ENCODE measurements at places on chromosomes 6 and 20.

- DNase-seq = no peak
Measured at GRCh38 chr6:26432627-26433201, 7.6 kb upstream of the BTN3A3 start.

DNA sequence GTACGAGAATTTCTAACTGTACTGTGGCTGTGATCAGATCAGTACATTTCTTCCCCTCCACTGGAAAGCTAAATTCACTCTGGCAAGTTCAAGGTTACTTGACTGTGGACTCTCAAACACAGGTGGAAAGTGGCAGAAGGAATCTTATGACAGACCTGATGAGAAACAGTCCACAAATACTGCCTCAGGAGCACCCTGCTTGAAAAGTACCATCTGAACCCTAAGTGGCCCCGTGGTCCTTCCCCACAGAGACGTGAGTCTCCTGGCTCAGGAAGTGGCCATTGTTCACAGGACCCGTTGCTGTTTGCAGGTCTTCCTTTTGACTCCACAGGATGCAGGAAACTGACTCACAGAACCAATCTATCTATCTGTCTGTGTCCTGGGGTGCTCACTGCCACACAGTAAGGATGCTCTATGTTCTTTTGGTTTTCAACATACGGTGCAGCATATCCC lies 47.5 kb upstream of the NHSL1 start:
- no peak for DNase-seq

GRCh38 chr20:22160101-22160652 lies 424.2 kb downstream of the FOXA2 start:
- no peak for DNase-seq

GRCh38 chr6:149049230-149049629 lies 268.3 kb upstream of the TAB2 start:
- DNase-seq = no peak

DNA sequence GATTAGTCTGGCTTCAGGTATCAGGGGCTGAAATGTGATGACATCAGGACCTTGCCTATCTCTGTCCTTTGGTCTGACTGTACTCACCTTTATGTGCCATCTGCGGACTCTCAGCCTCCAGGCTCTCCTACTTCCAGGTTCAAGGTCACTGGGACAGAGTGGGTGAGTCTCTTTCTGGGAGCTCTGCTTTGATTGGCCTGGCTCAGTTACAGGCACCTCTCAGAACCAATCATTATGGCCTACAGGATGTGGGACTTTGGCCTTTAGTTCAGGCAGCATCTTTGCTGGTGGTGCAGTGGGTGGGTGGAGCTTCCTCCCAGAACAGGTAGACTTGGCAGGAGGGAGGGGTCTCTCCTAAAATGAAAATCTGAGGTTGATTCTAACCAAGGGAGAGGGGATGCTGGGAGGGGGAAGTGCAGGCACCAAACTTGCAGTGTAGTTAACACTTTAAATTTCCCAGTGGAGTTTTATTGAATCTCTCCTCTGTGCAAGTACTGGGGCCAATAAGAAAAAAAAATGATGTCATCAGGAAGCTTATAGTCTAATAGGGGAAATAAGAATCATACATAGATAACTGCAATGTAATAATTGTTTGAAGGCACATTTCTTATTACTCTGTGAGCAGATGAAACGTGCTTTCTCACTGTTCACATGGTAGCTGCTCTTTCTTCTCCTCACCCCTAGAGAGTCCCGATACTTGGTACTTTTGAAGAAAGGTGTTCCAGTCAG lies 53.4 kb downstream of the SLC24A3 start:
- no peak for DNase-seq

DNA sequence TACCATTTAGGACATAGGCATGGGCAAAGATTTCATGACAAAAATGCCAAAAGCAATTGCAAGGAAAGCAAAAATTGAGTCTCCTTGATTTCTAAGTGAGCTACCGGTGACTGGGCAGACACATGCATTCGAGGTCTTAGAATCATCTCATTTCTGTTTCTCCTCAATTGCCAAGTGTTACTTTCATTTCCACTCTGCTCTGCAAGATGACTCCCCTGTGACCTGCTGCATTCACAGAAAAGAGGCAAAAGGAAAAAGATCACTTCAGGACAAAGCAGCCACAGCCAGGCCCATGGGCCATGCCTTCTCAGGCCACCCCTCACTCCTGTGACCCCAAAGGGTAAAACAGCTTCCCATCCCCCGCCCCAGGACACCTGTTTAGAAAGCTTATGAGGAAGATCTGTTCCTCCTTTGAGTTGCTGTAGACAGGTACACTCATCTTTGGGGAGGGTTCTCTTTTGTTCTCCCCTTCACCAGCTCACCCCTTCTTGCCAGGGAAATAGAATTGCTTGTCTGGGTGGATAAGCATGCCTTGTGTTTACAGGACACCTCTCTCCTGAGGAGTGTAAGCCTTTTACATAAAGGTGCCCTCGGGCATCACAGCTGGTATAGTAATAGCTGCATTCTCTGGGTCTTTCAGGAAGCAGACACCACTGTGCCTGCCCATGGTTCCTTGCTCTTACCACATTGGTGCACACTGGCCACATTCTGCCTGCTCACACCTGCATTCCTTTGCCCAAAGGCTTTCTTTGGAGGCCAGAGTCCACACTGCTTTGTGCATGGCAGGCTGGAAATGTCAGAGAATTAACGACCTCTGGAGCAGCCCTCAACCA lies 105.0 kb downstream of the SLC24A3 start:
- no peak for DNase-seq

DNA sequence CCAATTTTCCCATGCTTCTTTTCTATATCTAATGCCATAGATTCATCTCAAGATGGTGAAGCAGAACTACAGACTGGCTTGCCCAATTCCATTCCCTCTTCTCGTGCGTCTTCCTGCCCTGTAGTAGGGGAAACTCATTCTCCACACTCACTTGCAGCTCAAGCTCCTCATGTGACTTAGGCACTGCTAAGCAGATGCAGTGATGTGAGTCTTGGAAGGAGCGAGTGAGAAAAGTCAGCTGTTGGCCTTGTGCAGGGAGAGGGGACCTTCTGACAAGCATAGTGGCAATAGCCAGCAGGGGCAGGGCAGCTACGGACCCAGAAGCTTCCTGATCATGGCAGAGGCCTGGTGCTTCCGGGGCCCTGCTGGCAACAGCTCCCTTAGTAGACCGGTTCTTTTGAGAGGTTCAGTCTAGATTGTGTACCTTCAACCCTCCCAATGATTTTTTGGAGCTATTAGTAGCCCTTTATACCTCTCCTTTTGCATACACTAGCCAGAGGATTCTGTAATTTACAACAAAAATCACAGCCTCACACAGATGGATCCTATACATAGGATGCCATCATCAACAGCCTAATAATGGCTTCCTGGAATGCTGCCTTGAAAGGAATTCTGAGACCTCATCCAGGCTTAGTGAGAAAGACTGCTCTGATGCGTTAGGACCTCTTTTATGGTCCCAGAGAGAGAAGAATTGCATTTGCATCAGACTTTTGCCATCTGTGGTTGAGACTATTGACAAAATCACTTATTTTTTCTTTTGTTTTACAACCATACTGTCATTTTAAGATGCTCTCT lies 121.5 kb upstream of the RIPOR2 start:
- no peak for DNase-seq

GRCh38 chr6:15894973-15895725 lies 232.3 kb upstream of the DTNBP1 start:
- no peak for DNase-seq

- DNase-seq = no peak
Measured at GRCh38 chr6:146041282-146041681, 12.4 kb downstream of the GRM1 start.

DNA sequence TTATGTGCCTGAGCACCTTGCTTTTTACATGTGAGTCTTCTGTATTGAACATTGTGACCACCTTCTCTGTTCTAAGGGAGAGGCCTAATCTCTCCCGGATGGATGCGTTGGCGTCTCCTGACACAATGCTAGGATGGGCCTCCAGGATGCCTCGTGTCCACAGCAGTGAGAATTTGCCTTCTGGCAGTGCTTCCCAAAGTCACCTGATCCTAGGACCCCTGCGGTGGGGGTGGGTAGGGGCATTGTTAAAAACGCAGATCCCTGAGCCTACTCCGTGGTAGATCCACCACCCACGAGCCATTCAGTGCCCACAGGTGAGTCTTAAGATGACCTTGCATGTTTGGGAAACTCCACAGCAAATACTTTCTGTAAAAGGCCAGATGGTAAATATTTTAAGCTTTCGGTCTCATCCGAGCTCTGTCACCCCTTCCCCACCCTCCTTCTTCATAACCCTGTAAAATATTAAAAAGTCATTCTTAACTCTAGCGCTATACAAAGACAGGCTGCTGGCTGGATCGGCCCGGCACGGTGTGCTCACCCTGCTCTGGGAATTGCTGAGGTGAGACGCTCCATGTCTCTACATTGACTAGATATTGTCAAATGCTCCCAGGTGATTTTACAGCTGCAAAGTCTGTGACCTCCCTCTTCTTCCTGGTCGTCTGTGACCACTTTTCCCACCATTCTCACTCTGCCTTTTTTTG lies 106.7 kb upstream of the IYD start:
- no peak for DNase-seq

- DNase-seq = no peak
Measured at GRCh38 chr6:118746825-118747174, 95.4 kb upstream of the CEP85L start.

- DNase-seq = no peak
Measured at GRCh38 chr6:20875369-20875963, 341.2 kb downstream of the CDKAL1 start.

DNA sequence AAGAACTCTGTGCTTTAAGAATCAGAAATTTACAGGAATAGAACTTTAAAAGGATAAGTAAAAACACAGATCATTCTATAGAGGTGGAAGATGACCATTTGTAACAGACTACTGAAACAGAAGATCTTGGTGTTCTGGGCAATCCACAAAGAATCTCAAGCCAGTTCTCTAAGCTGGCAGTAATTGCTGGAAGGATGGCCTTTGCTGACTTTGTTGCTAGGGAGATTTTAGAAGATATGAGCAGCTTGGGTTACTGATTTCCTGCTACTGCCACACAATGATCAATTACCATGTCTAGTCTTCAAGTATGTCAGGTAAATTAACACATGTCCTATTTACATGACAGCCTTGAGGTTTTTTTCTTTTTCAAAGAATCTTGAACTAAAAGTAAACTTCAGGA lies 31.1 kb downstream of the SNAP91 start:
- DNase-seq = no peak

- no peak for DNase-seq
Measured at GRCh38 chr20:57448764-57449354, 57.7 kb downstream of the RBM38 start.

DNA sequence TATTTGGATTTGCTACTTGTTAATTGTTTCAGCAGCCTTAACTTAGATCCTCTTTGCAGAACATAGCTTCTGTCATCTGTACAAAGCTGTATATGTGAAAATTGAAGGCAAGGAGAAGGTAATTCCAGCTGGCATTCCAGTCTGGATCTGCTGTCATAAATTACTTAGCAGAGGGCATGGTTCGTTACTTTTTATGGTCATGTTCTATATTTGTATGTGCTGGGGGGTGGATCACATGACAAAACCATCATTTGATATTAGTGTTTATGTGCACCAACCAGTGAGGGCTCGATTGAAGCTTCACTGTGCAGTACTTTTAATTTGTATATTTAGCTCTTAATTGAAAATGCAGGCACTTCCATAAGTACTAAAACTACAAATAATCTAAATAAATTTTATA lies 80.2 kb downstream of the CAP2 start:
- DNase-seq = no peak

DNA sequence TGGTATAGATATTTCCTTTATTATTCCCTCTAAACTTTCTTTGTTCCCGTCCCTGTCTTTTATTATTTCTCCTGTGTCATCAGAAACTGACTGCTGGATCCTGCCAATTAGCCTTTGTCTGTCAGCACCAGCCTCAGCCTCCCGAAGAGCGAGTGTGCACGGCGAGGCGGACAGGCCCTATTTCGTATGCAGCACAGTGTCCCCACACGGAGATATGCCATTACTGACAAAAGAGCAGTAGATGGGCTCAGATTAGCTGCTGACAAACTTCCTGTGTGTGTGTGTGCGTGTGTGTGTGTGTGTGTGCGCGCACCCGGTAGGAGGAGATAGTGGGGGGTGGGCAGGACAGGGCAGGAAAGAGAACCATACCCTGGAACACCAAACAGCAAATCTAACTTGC lies 99.5 kb upstream of the ZFP64 start:
- no peak for DNase-seq

- DNase-seq = peak; percentile 83
Measured at GRCh38 chr20:51800060-51800871, 2.1 kb downstream of the SALL4 start.

DNA sequence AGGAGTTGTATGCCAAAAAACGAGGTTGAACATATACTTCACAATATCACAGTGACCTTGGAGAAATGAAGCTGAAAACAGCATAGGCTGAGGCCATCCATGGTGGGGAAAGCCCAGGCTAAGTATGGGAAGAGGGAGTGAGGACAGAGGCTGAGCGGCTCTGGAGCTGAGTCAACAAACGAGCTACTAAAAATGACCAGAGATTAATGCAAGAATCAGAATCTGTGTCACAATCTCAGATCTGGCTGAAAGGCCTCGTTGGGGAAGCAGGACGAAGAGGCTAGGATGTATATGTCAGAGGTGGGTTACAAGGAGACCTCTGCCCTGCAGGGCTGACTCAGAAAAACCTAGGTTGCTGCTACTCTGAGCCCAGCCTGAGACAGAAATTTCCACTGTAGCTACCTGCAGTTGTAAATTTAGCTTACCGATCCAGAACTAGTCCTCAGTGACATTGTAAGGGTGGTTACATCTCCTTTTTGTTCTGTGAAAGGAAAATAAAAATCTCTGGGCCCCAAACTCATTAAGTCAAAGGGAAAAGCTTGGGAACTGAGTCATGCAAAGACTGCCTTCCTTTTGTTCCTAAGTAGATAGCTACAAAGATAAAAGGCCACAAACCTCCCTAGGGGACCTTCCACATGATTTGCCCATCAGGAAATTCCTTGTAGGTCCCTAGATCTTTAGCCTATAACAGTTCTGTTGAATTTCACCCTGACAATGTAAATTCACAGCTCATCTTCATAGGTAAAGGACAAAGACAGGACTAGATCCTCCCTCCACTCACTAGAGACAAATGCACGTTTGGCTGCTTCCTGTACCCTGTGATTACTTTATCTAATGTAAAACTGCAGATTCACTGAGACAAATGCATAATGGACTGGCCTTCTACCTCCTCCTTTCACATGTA lies 8.5 kb upstream of the TUBB2A start:
- DNase-seq = no peak

- DNase-seq = no peak
Measured at GRCh38 chr6:32603888-32604287, 14.2 kb upstream of the HLA-DRB1 start.

DNA sequence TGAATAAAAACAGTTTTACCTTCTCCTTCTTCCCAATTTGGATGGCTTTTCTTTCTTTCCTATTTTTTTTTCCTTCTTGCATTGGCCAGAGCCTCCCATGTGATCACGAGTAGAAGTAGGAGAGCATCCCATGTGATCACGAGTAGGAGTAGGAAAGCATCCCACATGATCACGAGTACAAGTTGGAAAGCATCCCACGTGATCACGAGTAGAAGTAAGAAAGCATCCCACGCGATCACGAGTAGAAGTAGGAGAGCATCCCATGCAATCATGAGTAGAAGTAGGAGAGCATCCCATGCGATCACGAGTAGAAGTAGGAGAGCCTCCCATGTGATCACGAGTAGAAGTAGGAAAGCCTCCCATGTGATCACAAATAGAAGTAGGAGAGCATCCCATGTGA lies 218.6 kb downstream of the DLL1 start:
- no peak for DNase-seq
